ENCODE measurements at places on chromosomes 16 and 17. TPM values are rescaled to one million over a fixed set of nuclear protein-coding genes. Genes with fewer than 3 reads are reported as not detected.

The ABCA10 gene
- total RNA-seq = 2.3 TPM

DNA sequence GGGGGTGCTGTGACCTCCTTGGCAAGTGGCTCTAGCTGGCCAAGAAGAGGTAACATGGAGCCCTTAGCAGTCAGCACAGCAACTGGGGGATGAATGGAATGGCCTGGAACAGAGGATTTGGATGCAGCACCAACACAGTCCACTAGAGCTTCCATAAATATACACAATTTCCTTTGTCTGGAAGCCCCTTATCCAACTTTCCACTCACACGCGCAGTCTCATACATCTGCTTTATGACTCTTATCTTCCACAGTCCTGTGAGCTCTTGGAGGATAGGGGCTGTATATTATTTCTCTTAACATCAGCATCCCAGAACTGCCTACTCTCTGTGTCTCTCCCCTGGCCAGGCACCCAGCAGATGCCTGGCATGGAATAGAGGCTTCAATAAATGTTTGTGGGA, 235.6 kb upstream of the MAF start:
- DNase-seq = no peak

DNA sequence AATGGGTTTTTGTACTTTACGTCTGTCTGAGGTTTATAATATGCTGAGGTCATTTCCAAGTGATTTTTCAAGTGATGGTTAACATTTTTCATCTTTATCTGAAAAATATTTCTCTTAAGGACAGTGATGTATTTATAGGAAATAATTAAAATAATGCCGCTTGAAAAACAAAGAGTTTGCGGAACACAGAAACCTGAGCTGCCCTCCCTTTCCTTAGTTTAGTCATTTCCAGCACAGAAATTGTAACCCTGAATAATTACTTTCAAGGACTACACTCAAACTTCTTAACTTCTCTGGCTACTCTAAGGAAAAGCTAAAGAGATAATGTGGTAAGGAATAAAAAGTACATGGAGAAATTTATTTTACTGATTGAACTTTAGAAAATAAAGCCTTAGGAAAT, 54.6 kb downstream of the MRTFB start:
- no peak for DNase-seq

- peak; percentile 90 for DNase-seq
Observed at GRCh38 chr17:43389046-43389947, 9.5 kb upstream of the ARL4D start.

The CCL17 gene
- total RNA-seq = not detected

Measured in colonic mucosa (tissue), 4 donors.